ENCODE measurements at places on chromosomes 4 and X.

DNA sequence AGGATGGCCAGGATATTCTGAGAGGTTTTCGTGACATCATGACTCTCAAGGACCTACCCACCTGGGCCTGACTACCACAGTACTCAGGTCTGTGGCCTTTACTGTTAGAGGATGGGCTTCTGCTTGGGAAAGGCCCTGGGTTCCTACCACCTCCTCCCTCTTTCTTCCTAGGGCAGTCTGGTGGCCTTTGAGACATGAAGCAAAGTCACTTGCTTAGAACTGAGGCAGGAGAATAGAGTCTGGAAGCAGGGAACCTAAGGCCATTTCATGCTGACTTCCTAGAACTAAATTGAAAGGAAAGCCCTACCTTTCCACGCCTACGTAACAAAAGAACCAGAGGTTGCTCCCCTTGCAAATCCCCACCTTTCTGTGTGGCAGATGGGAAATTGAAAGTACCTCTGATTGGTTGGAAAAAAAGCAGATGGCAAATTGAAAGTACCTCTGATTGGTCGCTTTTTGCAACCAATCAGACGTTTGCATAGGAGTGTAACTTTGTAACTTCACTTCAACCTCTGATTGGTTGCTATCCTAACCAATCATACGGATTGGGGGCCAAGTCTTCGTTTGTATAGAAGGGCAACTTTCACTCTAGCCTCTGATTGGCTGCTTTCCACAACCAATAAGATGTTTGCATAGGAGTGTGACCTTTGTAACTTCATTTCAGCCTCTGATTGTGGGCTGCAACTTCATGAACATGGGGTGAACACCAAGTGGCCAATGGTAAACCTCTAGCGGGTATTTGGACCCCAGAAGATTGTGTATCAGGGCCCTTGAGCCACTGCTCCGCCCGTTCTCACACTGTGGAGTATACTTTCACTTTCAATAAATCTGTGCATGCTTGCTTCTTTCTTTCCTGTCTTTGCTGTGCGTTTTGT, 9.9 kb upstream of the AKAP14 start:
- no peak for DNase-seq

- no peak for DNase-seq
Observed at GRCh38 chr4:45939056-45939455, 184.8 kb downstream of the GABRG1 start.

- no peak for DNase-seq
Observed at GRCh38 chrX:148647651-148648050, 147.2 kb downstream of the AFF2 start.

DNA sequence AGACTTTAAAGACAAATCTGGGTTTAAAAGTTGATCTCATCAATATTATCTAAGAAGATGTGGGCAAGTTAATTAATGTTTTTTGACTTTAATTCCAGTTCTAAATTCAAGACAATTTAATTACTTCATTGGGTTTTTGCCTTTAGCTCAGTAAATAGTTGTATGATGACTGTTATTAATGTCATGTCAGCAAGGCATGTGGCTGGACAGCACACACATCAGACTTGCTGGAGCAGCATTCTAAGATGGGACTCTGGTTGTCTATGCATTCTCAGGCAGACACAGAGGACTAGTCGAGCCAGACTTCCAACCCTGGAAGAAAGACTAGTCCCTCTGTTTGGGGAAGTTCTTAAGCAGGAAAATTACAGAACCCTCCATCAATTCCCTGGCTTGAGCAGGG, 180.7 kb upstream of the GK2 start:
- DNase-seq, result no peak

GRCh38 chrX:105653891-105654290, 168.4 kb upstream of the NRK start:
- no peak for DNase-seq

DNA sequence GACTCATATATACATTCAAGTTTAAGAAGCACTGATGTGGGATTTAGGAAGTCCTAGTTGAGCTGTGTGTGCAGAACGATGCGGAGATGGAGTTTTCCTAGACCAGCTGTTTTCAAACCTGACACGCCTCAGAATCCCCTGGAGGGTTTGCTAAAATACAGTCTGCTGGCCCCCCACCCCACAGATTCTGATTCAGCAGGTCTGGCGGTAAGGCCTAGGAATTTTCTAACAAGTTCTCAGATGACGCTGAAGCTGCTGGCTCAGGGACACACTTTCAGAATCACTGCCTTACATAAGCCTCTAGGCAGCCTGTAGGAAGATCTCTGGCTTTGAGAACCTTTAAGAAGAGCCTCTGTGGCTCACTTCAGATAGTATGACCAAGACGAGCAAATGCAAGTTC, 73.1 kb downstream of the PHEX start:
- DNase-seq, result no peak

DNA sequence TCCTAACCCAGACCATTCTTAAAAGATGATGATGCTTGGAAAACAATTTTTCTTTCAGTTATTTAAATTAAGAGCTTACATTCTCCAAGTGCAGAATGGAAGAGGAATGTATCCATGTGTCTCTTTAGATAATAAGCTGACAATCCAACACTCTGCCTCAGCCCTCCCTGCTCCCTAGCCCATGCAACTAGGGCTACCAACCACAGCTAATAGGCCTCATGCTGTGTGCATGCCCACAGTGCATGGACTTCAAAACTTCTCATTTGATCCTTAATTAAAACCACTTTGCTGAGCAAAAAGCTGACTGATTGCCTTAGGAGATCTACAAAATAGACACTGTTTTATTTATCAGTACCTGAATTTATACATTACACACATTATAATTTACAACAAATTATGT, 473.9 kb downstream of the GALNTL6 start:
- DNase-seq, result no peak

DNA sequence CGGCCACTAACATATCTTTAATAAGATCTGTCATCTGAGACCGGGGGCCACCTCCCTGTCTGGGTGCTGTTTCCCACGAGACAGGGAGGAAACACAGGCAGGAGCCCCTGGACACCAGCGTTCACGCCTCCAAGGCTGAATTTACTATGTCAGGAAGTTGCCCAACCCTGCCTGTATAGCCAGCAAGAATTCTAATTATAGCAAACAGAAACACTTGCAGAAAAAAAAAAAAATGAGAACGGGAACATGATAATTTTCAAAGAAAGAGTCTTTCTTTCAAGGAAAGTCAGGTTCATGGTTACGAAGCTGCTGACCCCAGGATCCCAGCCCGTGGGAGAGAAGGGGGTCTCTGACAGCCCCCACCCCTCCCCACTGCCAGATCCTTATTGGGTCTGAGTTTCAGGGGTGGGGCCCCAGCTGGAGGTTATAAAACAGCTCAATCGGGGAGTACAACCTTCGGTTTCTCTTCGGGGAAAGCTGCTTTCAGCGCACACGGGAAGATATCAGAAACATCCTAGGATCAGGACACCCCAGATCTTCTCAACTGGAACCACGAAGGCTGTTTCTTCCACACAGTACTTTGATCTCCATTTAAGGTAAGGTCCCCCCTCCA, at the start of gene IL3RA:
Gene IL3RA, plus strand, starts transcription at position 455 of the 613 bp plus-strand sequence. CDS start 4,981 bp downstream, outside the sequence.
- no peak for DNase-seq

DNA sequence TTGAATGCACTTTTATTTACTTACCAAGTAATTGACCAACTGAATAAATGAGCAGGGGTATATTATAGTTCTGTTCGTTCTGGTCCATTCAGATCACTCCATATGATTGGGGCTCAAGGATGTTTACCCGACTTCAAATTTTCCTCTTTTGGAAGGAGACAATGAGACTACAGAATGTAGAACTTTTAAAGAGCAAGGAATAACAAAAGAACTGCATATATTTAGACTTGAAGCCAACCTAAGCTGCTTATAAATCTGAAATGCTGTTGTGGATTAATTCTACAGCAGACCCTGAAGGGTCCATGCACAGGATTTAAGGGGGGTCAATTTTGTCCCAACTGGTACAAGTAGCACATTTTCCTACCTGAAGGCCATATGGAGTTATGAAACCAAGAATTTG, 610.8 kb downstream of the RAB28 start:
- DNase-seq, result no peak

DNA sequence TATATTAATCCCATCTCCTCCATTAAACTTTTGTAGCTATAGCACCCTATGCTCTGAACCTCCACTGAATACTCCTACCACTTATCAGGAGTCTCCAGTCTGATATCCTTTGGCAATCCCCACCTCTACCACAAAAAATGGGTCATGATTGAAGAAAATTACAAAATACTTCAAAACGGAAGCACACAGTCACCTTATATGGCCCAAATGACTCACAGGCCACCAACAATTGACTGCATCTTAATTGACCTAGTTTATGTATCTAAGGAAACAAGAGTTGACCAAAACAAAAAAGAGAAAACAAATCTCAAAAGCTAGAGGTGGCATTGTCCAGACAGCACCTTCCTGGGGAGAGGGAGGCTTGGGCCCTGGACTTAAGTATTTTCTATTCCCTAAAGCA, 120.0 kb upstream of the DIAPH2 start:
- DNase-seq, result no peak

- peak; percentile 56 for DNase-seq
Observed at GRCh38 chr4:73631565-73632226, 11.5 kb upstream of the RASSF6 start.

Data from NCI-H1105 treated with DMSO at 0.1 percent for 48 hours (cell line).